ENCODE measurements at places on chromosomes 2 and 18.

DNA sequence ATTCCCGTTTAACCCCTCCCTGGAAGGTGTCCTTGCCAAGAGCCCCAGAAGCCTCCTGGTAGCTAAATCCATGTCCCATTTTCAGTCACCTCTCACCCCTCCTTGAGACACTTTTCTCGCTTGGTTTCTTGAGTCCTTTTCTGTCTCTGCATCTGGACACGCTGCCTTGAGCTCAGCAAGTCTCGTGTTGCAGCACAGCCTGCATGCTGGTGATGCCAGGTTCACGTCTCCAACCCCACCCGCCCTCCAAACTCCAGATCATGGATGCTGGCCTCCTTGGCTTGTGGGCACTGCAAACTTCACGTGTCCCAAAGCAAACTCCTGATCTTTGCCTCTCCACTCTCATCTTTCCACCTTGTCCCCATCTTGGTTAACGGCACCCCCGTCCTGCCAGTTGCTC is 39.3 kb downstream of the CENPO start:
- DNase-seq: no peak

DNA sequence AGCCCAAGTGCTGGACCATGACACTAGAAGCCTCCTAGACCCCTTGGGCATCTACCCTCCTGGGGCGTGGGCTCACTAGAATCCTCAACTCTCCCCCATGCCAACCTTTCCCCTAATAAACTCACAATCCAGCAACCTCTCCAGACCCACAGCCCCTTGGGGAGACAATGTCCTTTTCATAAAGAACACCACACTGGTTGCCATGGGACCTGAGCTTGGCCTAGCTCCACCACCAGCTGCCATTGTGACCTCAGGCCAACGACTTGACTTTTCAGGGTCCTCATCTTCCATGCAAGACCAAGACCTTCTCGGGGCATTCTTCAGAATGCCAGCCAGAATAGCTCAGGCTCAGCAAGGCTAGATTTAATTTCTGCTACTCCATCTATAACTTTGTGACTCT is 128.1 kb upstream of the NPAS2 start:
- no peak for DNase-seq

DNA sequence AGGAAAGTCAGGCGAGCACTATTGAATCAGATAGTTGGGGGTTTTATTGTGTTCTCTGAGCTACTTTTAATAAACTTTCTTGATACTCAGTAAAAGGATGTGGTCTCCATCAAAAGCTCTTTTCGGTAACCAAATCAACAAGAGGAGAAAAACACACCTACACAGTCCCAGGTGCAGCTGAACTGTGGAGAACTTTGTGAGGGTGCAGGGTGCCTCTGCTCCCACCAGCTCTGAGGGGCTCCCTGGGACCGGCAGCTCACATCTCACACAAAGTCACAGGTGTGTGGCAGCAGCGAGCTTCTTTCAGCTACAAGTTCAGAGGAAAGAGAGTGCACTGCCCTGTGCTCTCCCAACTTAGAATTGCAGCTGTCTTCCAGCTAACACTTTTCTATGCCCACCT is 650.4 kb downstream of the RNF144A start:
- DNase-seq: no peak

- no peak for DNase-seq
These were observed 45.7 kb downstream of the ANKMY1 start for GRCh38 chr2:240512109-240512485.

DNA sequence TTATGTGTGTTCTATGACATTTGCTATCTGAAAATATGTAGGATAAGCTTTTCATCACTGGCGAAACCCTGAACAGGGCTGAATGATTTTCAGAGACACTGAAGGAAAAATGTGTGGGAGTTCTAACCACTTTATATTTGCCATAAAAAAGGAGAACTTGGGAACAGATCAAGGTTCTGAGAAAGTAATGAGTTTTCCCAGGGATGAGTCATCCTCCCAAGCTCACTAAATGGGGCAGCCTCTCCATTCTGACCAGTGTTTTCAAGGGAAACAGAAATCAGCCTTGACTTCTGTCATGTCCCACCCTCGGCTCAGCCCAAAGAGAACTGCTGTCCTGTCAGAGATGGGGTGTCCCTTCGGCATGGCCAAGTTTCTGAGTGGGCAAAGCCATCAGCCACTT is 2109.8 kb upstream of the CELF4 start:
- DNase-seq: no peak

- DNase-seq: no peak
These were observed 477.2 kb downstream of the ZEB2 start for GRCh38 chr2:144042751-144043150.

DNA sequence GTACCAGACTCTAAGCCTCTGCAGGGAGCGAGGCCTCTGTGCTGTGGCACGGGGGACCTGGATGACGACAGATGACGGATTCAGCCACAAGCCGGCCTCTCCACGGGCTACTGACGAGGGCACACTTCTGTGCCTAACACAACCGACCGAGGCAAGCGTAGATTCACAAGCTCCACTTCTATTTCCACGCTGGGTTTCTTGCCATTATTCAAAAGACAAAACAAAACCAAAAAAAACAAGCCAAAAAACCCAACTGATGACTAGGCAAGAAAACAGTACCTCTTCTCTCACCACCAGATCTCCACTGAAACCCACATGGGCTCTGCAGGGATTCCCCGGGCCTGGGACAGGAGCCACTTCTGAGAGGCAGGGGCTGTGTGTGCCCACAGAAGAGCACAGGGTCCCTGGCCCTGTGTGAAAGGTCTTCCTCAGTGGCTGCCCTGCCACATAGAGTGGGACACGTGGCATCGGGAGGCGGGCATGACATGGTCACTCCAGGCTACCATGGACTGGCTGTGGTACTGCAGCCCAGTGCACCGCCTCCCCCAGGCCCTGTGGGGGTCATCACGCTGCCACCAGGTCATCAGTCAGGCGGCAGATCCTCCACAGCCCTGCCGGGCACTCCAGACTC is 254.7 kb downstream of the HDAC4 start:
- DNase-seq: no peak

DNA sequence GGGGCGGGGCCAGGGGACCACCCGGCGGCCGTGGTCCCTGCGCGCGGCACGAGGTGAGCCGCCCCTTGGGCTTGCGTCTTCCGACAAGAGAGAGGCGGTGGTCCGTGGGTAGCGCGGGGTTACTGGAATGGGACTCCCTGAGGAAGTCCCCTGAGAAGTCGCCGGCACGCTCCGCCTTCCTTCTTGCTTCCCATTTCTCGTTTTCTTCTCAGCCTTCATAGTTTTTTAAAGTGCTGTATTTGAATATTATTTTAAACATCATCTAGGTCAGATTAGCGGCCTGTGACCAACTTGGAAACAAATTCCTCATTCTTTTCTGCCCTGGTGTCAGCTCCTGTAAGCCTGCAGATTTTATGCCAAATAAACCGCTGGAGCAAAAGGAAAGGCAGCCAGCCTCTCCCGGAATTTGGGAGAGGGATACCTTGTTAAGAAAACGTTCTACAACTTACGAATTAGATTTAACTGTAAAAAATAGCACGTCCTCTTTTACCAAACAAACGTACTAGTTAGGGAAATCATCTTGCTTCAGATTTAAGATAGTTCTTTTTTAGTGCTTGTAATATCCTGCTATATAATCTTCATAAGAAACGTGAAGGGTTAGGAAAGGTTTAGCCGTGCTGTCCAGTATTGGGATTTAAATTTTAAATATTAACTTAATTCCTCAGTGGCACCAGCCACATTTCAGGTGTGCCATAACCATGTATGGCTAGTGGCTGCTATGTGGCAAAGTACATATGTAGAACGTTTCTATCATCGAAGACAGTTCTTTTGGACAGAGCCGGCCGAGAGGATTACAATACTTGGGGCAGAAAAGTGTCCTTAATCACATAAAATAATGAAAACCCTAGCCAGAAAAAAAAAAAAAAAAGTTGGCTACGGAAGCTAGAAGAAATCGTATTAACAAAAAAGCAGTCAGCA is 628 bp upstream of the PTPN2 start:
- no peak for DNase-seq

DNA sequence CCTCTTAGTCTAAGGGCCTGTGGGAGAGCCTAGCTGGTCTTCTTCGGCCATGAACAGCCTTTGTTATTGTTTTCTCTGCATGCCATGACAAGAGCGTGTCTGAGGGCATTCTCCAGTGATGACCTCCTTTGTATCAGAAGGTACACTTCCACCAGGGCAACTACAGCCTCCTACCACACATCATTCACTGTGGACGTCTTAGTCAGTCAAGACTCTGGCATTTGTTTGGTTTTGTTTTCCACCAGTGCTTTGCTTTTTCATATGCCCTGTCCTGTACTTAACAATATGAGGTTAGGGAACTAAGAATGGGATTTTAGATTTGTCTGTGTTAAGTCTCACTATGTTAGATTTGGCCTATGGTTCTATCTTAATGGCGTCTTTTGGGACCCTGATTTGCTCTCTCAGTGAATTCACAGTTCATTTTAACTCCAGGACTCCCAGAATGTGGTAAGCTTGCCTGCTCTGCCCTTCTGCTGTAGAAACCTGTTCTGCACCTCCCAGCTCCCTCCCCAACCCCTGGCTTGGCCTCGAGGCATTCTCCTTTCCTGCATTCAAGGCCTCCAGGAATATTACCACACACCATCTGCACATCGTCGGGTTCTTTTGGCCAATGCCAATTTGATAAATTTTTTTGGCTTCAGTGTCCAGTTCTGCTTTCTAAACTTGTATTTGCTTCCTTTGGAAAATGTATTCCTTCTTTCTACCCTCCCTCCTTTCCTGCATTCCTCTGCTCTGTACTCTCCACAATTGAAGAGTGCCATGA is 42.8 kb upstream of the IL1R1 start:
- no peak for DNase-seq

GRCh38 chr2:33222309-33222708 is 254.1 kb upstream of the RASGRP3 start:
- DNase-seq: no peak

- DNase-seq: no peak
These were observed 124.2 kb upstream of the SIX3 start for GRCh38 chr2:44817256-44817655.

DNA sequence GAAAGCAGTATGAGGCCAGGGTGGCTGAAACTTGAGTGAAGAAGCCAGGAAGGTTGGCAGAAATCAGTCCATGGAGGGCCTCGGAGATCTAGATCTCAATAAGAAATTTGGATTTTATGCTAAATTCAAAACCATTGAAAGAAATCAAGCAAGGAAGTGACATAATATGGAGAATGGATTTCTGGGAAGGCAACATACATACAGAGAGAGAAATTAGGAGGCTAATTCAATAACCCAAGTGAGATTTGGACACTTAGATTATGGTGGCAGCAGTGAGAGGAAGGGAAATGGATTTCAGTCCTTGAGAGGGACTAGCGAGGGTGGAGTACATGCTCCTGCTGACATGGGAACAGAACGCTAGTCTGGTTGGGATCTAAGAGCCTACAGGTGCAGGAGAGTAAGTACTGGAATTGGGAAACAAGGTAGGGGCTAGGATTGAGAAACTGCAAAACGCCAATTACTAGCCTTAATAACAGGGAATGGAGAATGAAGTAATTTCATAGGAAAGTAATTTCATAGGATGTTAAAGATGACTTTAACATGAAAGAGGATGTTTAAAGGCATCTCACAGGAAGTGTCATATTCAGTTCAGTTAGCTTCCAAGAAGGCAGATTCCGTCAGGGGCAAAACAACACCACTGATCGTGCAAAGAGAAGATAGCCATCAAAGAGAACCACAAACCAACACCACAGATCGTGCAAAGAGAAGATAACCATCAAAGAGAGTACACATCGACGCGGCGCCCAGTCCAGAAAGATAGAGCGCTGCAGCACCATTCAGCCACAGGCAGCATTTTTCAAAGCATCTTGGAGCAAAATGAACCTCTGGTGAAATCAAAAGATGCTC is 27.2 kb downstream of the CDKL4 start:
- no peak for DNase-seq

DNA sequence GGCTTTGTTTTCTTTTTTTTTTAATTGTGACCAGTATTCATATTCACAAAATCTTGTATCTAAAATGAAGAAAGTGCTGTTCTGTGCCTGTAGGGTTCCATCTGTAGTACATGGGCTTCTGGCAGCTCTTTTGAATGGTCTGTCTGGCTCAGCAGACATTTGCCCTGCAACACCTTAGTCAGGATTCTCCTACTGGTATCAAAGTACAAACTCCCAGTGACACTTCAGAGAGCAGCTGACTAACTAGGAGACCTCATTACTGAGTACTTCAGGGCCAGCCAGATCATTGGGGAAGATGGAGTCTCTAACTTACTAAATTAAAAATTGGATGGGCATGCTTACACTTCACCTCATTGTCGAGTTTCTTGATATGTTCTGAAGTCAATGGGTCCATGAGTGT is 39.7 kb downstream of the GRHL1 start:
- no peak for DNase-seq

DNA sequence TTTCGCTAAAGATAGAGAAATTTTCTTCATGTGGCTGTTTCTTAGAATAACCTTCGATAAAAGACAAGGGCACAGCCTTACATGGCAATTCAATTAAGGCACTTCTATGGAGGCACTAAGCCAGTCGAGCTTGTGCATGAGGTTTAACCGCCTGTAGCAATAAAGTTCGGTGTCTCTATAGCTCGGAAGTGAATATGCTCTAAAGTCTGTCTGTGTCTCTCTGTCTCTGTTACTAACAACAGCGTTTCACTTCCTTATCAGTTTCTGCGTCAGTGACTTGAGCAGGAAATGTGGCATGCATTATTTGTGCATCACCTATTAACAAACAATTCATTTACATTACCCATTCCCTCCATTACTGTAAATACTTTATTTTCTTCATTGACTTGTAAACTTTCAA is 365.1 kb upstream of the NETO1 start:
- DNase-seq: no peak

DNA sequence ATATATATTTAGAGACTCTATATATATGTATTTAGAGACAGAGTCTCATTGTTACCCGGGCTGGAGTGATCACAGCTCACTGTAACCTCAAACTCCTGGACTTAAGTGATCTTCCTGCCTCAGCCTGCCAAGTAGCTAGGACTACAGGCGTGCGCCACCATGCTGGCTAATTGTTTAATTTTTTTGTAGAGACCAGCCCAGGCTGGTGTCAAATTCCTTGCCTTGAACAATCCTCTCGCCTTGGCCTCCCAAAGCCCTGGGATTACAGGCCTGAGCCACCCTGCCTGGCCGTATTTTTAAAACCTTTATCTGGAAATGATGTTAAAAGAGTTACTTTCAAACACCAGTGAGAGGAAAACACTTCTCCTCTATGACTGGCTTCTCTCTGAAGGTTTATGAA is 30.9 kb upstream of the PGAP1 start:
- DNase-seq: no peak

Data from NCI-H446 treated with DMSO at 0.1 percent for 48 hours (cell line).